ENCODE measurements at places on chromosomes 5 and 9. TPM values are rescaled to one million over a fixed set of nuclear protein-coding genes. Genes with fewer than 3 reads are reported as not detected.

The PROP1 gene
- total RNA-seq = not detected

The CRHBP gene
- not detected for total RNA-seq

The GPR21 gene
- not detected for total RNA-seq

The LRRC8A gene
- total RNA-seq = 98.2 TPM

The ALDH1A1 gene
- total RNA-seq = 0.87 TPM

The TMEM215 gene
- total RNA-seq = not detected

The INSL6 gene
- total RNA-seq = not detected

The ITGA2 gene
- 28.1 TPM for total RNA-seq

The AGTPBP1 gene
- total RNA-seq = 21.0 TPM

The OR1Q1 gene
- total RNA-seq = not detected

The SH3PXD2B gene
- total RNA-seq = 25.6 TPM

The CCDC107 gene
- 35.4 TPM for total RNA-seq

The MPDZ gene
- 14.0 TPM for total RNA-seq

The SUSD3 gene
- 1.4 TPM for total RNA-seq

The RCL1 gene
- 16.9 TPM for total RNA-seq

The GABRB2 gene
- total RNA-seq = not detected

- no peak for DNase-seq
These were observed 15.9 kb downstream of the RETREG1 start for GRCh38 chr5:16600946-16601345.

DNA sequence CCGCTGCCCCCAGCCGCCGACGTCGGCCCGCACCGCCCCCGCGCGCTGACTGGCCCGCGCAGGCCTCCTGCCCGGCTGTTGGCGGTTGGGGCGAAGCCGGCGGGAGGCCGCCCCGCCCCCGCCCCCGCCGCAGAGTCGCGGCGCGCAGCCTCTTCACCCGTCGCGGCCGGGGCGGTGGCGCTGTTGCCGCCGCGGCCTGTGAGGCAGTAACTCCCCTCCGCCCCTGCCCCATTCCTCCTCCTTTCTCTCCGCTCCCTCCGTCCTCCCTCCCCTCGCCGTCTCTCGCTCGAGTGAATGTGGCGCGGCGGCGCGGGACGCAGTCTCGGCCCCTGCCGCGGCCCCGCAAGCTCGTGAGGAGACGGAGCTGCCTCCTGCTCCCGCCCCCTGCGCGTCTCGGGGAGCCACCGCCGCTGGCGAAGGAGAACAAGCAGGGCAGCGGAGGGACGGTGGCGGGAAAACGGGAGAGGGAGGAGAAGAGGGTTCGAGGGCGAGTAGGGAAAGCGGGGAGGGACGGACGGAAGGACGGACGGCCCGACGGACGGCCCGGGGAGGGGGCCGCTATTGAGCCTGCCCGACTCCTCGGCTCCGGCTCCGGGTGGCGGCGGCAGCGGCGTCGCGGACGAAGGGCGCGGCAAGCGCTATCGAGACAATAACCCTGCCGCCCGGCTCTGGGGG lies 637 bp upstream of the ERBIN start:
- DNase-seq = no peak

- DNase-seq = no peak
These were observed 71.0 kb downstream of the NREP start for GRCh38 chr5:111685969-111686368.

- no peak for DNase-seq
These were observed 22.6 kb upstream of the RAPGEF1 start for GRCh38 chr9:131762356-131762932.

DNA sequence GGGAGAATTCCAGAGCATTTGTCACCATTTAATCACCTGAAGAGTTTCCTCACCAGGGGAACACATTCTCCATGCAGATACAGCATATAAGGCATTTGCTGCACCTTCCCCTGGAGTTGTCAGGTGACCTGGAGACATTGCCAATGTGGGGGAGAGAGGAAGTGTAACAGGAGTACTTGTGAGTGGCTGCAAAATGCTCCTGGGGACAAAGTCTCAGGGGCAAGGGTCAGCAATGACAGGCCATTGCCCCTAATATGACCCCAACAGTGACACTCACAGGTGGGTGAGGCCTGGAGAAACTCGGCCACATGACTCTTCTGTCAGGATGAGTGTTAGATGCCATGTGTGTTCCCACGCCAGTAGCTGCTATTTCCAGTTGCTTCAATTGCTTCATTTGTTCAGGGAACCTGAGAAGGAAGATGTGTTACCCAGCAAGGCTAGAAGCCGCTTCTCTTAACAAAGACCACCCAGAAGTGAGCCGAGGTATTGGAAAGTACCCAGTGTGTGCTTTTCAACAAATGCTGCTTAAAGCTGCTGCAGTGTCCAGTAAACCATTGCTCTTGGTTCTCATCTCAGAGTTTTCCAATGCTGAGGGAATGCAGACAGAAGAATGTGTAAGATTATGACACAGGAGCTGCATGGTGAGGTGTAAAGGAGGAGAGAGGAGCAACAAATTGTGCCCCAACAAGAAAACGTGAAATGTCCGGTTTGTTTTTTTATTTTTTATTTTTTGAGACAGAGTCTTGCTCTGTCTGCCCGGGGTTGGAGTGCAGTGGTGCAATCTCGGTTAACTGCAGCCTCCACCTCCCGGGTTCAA lies 128.2 kb upstream of the SLC44A1 start:
- DNase-seq = no peak

GRCh38 chr5:56871777-56872176 lies 37.6 kb upstream of the SETD9 start:
- DNase-seq = no peak

DNA sequence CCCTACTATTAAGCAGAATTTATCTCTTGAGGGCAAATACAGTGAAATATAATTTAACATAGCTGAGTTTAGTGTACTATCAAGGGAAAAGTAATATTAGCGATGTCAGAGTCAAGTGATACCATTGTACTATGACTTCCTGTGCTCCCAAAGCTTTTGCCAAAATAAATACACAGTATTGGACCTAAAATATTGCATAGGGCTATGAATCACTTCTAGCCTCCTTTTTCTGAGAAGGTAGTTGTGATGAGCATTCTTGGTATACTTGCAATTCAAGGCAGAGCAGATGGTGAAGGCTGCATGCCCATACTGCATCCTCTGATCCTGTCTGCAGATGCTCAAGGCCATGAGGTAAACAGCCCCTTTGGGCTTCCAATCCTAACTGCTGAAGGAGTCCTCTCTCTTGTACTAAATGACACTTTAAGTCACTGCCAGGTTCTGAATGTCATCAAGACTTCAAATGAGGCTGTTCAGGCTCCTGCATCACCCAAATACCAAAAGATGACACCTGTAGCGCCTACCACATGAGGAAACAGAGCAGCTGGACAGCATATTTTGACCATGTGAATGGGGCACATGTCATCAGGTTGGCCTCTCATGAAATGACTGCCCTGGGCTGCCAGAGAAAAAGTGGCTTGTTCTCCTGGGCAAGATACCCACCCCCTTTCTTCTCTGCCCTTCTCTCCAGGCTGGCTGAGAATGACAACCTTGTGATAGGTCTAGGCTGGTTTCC lies 29.7 kb upstream of the PPP2CA start:
- DNase-seq = no peak

DNA sequence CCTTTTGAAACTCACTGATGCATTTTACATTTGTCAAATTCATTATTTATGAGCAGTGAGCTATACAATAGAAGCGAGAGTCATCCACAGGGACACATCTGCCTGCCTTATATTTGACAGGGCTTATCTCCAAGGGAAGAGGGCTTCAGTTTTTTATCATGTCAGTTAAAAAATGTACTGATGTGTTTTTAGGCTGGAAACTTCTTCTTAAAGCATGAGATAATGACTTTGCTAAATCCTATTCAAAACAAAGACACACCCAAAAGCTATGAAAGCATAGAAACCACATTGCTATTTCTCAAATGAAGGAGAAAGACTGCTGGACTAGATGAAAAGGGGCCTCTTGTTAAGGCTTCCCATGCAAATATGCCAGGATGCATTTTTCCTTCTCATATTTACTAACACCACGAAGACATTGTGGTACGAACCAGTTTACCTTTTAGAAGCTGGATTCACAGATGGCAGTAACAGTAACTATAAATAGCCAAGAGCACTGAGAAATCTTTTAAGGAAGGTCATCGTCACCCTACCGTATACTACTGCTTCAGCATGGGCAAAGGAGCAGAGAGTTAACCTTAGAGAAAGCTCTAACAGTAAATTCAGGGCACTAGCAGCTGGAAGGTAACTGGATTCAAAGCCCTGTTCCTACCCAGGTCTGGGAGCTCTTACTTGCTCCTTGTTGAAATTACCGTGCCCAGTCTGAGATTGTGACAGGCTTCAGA lies 86.3 kb upstream of the IFNK start:
- DNase-seq = no peak

DNA sequence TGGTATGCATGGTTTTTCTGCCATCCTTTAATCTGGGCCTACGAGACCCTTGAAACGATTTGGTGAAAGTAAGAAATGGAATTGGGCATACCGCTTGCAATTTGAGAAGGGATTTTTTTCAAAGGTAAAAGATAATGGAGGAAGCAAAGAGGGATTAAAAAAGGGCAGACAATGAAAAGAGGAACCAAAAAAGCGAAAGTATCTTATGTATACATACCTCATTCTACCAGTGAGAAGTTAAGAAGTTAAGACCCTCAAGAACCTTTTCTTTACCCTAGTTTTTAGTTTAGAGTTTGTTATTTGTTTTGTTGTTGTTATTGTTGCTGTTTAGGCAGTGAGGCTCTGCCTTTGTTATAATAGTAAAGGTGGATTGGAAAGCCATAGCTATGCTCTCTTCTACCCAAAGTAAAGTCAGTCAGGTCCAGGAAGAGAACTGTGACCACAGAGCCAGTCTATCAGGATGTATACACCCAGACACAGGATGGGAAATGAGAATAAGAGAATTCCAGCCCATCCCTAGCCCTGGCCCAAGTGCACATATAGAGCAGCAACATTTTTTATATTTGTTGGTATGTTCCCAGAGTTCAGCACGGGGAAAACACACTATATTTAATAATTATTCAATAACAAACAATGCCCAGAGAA lies 166.6 kb downstream of the RFX3 start:
- DNase-seq = no peak

DNA sequence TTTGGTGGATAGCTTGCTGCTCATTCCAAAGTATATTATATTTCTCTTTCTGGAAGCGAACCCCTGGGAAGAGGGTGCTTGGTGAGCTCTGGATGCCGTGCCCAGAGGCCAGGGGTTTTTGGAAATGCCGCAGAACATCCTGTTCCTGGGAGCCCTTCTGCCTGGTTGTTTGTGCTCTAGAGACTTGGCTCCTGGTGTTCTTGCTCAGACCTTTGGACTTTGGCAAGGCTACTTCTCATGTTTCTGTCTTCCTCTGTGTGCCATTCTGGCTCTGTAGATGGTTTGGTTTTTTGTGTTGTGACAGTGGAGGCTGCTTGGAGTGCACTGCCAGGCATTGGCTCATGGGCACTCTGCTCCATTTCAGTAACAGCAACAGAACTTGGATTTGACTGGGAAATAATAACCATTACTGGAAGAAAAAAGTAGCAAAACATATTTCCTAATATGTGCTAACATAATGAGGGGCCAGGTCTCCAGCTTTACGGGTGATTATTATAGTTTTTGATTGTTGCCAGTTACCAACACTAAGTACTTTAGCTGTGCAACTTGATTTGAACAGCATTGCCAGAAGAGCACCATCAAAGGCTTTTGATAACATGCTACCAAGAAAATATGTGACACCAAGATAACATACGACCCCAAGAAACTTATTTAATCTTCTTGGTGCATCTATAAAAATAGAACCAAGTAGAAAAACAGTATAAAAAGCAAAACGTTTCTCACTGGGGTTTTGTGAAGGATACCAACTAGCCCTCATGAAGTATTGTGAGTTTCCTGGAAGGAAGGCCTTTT lies 94.2 kb downstream of the PCSK1 start:
- no peak for DNase-seq

DNA sequence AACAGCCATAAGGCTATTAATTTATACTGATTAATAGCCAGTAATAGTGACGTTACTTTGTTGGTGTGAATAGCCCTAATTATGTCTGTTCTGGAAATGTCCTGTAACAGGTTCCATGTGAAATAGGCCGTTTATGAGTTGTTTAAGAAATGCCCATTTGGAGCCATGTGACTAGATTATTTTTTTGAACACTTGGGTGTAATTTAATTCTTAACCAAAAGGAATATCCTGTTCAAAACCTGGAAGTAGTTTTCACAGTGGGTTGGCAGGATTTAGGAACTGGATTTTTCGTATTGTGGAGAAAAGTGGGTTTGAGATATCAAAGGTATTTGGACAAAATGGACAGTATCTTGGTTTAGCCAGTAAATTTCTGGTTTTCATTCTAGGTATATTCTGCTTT lies 1.3 kb downstream of the TENT2 start:
- no peak for DNase-seq

GRCh38 chr5:148186248-148187003 lies 16.4 kb upstream of the SPINK6 start:
- peak; percentile 77 for DNase-seq

DNA sequence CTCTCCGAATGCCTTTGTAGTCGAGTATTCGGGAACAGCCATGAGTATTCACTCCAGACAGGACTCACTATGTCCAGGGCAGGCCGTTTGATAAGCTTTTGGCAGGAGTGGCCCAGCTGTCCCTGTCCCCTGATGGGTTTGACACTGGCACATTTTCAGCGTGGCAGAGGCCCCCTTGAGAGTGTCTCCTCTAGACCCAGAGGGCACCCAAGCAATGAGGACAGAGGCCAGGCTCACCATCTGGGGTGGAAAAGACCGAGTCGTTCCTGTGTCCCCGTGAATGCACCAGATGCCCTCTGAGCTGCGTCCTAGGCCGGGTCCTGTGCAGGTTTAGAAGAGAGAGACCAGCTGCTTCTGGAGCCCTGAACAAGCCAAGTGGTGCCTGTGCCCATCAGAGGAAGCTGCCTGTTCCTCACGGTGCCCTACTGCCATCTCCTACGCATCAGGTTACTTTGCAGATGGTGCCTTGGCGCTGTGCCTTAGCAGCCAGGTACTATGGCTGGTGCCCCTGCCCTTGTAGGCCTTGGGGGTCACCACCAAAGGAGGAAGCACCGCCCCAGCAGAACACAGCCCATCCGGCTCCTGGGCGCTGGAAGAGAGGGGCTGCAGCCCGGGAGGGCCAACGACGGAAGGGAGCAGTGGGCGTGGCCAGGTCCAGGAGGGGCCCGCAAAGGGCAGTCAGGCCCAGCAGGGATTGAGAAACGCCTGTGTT lies 42.4 kb downstream of the LRSAM1 start:
- DNase-seq = no peak

DNA sequence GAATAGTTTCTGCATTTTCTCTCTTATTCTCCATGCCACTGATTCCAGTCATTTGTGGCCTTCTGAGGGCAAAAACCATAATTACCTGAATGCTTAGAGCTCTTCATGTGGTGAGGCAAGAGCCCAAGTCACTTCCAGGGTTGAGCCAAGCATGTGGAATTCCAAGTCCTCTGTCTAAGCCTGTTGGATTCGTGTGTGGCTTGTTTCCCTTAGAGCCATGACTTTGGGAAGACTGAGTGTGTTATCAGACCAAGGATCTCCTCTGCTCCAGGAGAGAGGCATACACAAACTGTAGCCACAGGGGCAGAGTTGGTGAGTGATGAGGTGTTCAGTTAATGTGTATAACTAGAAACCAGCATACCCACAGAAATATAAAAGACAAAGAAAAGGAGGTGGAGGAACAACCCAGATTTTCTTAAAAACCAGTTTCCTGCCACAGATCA lies 27.1 kb downstream of the SLC22A5 start:
- no peak for DNase-seq

GRCh38 chr5:61228691-61229280 lies 66.5 kb upstream of the SMIM15 start:
- DNase-seq = peak; percentile 23

- DNase-seq = no peak
These were observed 115.5 kb upstream of the DMRT1 start for GRCh38 chr9:726005-726404.

Measured in epithelial cell of proximal tubule (primary cell).